A172 (cell line): ENCODE measurements at places on chromosomes 11 and 22. TPM values are rescaled to one million over a fixed set of nuclear protein-coding genes. Genes with fewer than 3 reads are reported as not detected.

GRCh38 chr11:114031967-114032320 is 27.6 kb upstream of the ZBTB16 start:
- no peak for DNase-seq

DNA sequence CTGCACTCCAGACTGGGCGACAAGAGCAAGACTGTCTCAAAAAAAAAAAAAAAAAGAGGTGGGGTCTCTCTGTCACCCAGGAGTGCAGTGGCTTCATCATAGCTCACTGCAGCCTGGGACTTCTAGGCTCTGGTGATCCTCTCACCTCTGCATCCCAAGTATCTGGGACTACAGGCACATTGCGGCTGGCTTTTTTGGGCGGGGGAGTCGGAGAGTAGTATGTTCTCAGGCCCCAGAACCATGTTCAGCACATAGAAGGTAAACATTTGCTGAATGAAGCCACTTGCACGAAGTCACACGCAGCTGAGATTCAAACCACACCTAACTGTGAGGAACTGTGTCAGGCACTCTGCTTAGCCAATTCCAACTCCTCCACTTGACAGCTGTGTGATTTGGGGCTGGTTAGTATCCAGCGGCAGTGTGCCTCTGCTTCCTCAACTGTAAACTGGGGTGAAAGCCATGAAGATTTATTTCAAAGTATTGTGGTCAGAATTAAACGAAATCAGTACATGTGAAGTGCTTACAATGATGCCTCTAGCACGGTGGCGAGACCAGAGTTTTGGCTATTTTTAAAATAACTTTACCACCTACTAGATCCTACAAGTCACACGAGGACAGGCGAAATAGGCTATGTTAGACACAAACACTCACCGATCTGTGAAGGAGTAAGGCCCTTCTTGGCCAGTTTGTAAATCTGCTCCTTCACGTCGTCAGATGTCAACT is 789 bp downstream of the RPS13 start:
- DNase-seq = no peak

- DNase-seq = no peak
Measured at GRCh38 chr22:30863081-30863833, 105.3 kb downstream of the MORC2 start.

GRCh38 chr22:30420347-30421125 is 5.0 kb upstream of the MTFP1 start:
- peak; percentile 52 for DNase-seq

- no peak for DNase-seq
Measured at GRCh38 chr11:101133190-101133589, 3.6 kb upstream of the PGR start.

DNA sequence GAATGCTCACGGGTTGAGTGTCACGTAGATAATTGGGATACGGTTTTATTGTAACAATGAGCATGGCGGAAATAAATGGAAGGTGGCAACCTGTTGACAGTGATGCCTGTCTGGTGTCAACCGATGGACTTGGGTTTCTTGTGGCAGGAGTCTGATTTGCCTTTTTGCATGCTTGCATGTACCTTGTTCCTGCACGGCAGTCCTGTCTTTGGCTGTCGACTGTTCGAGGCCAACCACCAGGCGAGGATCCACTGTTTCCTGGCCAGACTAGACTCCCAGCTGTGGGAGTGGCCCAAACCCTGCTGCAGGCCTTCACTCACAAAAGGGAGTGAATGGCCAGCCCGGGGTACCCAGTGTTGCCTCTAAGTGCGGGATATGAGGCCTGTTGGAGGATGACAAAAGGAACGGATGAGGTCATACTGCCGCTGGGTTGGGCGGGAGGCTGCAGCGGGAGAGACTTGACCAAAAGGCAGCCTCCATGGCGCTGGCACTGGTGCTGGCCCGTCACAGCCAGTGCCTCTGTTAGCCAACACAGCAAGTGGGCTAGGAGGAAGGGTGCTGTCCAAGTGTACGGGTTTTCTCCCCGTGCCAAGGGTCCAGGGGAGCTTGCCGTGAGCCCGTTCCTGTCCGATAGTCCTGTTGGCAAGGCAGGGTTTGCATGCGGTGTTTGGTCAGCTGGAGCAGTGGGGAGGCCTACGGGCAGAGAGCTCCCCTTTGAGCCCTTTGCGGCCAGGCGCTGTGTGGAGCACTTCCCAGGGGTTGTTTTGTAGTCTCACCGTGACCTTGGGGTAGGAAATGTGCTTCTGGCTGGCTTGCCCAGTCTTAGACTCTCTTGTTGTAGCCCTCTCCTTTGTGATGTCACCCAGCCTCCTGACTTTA is 974 bp downstream of the DGCR8 start:
- peak; percentile 30 for DNase-seq

- no peak for DNase-seq
Measured at GRCh38 chr22:40556641-40557040, 79.9 kb downstream of the MRTFA start.

- DNase-seq = no peak
Measured at GRCh38 chr11:126371595-126371994, 16.1 kb downstream of the ST3GAL4 start.

DNA sequence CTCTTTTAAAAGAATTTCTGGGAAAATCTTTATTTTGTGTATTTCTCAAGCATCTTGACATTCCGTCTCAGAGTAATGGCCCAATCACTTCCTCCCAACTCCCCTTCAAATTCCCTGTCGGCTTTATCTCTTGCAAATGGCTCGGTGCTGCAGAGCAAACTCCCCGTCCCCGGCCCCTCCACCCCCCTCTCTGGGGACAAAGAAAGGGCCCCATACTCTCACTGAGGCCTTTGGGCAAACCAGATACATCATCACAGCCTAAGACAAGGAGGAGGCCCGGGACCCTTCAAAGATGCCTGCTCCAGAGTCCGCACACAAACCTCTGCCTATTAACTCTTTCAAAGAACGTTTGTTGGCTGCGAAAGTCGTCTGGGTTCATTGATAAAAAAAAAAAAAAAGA is 3.9 kb upstream of the SMIM38 start:
- DNase-seq = no peak

- no peak for DNase-seq
Measured at GRCh38 chr22:43860126-43860525, 2.2 kb downstream of the SULT4A1 start.

DNA sequence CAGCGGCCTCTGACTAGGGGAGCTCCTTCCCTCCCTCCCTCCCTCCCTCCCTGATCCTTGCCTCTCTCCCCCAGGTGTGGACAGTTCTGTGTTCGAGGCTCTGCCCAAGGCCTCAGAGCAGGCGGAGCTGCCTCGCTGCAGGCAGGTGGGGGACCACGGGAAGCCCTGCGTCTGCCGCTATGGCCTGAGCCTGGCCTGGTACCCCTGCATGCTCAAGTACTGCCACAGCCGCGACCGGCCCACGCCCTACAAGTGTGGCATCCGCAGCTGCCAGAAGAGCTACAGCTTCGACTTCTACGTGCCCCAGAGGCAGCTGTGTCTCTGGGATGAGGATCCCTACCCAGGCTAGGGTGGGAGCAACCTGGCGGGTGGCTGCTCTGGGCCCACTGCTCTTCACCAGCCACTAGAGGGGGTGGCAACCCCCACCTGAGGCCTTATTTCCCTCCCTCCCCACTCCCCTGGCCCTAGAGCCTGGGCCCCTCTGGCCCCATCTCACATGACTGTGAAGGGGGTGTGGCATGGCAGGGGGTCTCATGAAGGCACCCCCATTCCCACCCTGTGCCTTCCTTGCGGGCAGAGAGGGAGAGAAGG is 11.1 kb upstream of the POU2F3 start:
- no peak for DNase-seq

DNA sequence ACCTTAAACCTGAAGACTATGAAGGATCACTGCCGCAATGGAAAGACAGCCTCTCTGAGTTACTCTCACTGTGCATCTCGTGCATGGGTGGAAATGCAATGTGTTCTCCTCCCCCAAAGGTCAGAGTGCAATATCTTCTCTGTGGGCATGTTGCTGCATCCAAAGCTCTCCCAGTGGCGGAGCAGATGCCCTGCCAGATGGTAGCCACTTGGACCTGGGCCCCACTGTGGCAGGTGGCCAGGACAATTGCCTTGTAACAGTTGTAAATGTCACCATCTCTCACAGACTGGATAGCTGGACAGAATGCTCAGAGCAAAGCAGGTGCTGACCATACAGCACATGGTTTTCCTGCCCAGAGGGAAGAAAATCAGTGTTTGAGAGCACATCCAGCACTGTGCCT is 542.0 kb downstream of the FAM181B start:
- no peak for DNase-seq

GRCh38 chr11:87425391-87425790 is 387.7 kb downstream of the TMEM135 start:
- no peak for DNase-seq

DNA sequence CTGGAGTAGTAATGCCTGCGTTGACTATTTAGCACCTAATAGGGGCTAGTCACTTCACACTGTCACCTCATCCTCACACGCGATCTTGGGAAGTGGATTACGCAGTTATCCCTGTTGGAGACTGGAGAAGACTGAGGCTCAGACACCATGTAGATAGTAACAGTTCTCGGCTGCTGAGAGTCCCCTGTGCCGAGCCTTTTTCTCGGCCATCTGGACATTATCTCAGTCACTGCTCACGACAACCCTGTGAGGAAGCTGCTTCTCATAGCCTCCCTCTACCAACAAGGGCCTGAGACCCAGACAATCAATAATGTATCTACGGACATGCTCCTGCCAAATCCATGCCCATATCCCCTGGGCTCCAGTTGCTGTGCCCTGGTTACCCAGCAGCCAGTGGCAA is 25.9 kb downstream of the SCUBE1 start:
- no peak for DNase-seq

- DNase-seq = no peak
Measured at GRCh38 chr11:3170756-3171650, 5.9 kb upstream of the OSBPL5 start.

DNA sequence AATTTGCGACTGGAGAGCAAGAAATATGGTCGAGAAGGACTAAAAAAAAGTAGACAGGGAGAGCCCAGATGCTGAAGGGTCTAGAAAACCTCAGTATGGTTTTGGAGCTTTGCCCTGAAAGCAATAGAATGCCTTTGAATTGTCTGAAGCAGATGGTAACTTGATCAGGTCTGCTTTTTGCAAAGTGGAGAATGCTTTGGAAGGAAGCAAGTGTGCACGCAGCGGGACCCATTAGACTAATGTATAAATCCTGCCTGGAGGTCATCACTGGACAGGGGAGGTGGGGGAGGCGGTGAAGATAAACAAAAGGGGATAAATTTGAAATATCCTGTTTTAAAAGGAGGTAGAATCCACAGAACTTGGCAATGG is 757 bp upstream of the HINFP start:
- DNase-seq = no peak

GRCh38 chr11:94796190-94796580 is 28.0 kb downstream of the AMOTL1 start:
- DNase-seq = no peak

DNA sequence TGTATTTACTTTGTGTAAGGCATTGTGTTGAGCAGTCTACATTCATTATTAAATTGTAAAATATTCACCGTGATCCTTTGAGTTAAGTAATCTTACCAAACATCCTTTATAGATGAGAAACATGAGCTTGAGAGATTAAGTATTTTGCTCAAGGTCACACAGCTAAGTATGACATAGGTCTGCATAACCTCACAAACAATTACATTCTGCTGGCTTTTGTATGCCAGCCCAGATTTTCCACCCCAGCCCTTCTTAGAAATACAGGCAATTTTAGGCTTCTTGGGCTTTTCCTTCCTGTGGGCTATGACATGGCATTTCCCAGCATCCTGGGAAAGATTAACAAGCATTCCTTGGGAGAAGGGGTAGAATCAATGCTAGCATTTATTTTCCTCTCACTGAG is 357.3 kb downstream of the NELL1 start:
- DNase-seq = no peak

DNA sequence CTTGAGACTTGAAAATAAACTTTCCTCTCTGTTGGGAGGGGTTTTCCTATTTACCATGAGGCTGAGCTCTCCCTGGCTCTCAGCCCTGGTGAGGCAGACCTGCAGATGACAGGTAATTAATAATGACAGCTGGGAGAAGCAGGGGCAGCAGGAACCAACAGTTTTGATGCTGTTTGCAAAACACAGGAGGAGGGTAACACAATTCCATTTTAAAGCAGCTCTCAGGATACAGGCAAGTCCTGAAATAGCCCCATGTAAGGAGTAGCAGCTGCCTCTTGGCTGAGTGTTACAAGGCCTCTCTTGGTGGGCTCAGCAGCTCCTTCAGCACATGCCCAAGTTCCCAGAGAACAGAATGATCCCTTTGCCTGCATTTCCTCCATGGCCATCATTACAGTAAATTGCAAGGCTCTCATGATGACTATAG is 13.3 kb downstream of the PARVA start:
- DNase-seq = peak; percentile 19

- no peak for DNase-seq
Measured at GRCh38 chr11:31237819-31238760, 131.4 kb downstream of the DCDC1 start.

- no peak for DNase-seq
Measured at GRCh38 chr11:35963911-35964310, 20.0 kb downstream of the LDLRAD3 start.

DNA sequence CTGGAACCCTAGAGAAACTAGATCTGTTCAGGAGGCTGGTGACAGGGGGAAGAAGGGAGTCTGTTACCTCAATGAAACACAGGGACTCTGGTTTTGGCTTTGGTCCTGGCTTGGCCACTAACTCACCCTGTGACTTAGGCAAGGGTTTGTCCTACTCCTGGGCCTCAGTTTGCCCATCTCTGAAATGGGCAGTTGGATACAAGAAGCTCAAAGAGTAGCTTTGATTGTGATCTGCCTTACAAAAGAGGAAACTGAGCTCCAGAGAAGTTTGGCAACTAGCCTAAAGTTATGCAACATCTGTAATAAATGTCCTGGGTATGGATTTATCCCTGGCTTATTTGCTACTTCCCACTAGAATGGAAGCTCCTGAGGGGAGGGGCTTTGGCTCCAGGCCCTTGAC is 24.0 kb upstream of the LMO1 start:
- DNase-seq = no peak

- DNase-seq = no peak
Measured at GRCh38 chr22:37355174-37355573, 72.1 kb downstream of the ELFN2 start.

- DNase-seq = no peak
Measured at GRCh38 chr11:117090111-117090706, 8.0 kb downstream of the SIK3 start.

- DNase-seq = no peak
Measured at GRCh38 chr22:19674129-19674928, 40.0 kb upstream of the SEPTIN5 start.

- DNase-seq = no peak
Measured at GRCh38 chr11:134625631-134626030, 213.6 kb upstream of the B3GAT1 start.

- DNase-seq = no peak
Measured at GRCh38 chr11:64318766-64319761, 1.1 kb downstream of the PRDX5 start.

GRCh38 chr22:22996511-22997261 is 73.6 kb upstream of the GNAZ start:
- no peak for DNase-seq

TYR gene
- not detected in 2 replicates for total RNA-seq

KCNK4 gene
- total RNA-seq = 0.07 TPM in 1 of 2 replicates, not detected in the other

C11orf91 gene
- not detected in 2 replicates for total RNA-seq

FBLN1 gene
- total RNA-seq = 58.8 and 59.6 TPM in 2 replicates

PHOX2A gene
- not detected in 2 replicates for total RNA-seq

GAS2 gene
- total RNA-seq = 0.12 and 0.22 TPM in 2 replicates

FXYD6 gene
- 2.1 and 2.9 TPM in 2 replicates for total RNA-seq

TMEM109 gene
- total RNA-seq = 46.9 and 92.9 TPM in 2 replicates

RIBC2 gene
- not detected in 2 replicates for total RNA-seq

SOX10 gene
- not detected in 2 replicates for total RNA-seq

CDCA5 gene
- total RNA-seq = 40.0 and 49.5 TPM in 2 replicates

DMC1 gene
- 0.10 and 0.28 TPM in 2 replicates for total RNA-seq

ADAMTS8 gene
- not detected in 2 replicates for total RNA-seq
